ENCODE measurements at places on chromosomes 16 and 17. TPM values are rescaled to one million over a fixed set of nuclear protein-coding genes. Genes with fewer than 3 reads are reported as not detected.
A peak's percentile ranks its signal among the peaks of the same experiment; 100 is the strongest.

Gene HP
- total RNA-seq: 192 TPM

DNA sequence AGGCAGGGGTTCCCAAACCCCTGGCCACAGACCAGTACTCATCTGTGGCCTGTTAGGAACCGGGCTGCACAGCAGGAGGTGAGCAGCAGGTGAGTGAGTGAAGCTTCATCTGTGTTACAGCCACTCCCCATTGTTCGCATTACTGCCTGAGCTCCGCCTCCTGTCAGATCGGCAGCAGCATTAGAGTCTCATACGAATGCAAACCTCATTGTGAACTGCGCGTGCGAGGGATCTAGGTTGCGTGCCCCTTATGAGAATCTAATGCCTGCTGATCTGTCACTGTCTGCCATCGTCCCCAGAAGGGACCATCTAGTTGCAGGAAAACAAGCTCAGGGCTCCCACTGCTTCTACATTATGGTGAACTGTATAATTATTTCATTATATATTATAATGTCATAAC is 25.1 kb upstream of the RMI2 start:
- DNase-seq: no peak

Gene RAB26
- total RNA-seq: 0.88 TPM

Gene HS3ST2
- total RNA-seq: 3.8 TPM

Gene RPH3AL
- 10.9 TPM for total RNA-seq

Gene MARCHF10
- total RNA-seq: not detected

Gene SPG7
- total RNA-seq: 78.5 TPM

DNA sequence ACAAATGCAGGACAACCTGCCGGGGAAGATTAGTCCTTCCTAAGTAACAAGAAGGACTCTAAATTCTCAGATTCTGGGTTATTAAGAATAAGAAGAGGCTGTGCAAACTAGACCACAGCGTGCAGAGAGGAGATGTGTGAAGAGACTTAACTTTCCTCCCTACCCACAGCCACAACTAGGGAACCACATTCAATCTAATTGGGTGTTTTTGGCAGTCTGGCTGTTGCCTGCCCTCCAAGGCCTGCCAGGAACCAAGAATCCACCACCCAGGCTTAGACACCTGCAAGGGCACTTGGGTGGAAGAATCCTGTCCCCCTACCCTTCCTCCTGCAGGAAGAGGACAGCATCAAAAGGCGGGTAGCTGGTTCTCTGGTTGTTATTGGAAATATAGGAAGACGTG is 202.0 kb downstream of the PARN start:
- DNase-seq: no peak

DNA sequence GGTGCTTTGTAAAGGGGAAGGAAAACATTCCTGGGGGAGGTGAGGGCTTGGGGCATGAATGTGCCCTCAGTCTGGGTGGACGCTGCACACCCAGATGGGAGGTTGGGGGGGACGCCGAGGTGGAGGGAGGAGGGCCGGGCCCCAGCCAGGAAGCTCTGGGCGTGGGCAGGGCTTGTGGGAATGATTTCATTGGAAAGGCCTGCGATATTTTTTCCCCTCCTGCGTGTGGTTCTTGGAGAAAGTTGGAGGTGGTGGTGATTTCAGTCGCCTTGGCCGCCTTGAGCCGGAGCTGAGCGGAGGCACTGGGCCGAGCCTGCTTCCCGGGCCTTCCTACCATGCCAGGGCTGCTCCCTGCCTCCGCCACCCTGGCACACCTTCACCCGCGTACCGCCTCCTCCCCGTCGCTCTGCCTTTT is 26.4 kb upstream of the CLEC18A start:
- DNase-seq: peak; percentile 84

DNA sequence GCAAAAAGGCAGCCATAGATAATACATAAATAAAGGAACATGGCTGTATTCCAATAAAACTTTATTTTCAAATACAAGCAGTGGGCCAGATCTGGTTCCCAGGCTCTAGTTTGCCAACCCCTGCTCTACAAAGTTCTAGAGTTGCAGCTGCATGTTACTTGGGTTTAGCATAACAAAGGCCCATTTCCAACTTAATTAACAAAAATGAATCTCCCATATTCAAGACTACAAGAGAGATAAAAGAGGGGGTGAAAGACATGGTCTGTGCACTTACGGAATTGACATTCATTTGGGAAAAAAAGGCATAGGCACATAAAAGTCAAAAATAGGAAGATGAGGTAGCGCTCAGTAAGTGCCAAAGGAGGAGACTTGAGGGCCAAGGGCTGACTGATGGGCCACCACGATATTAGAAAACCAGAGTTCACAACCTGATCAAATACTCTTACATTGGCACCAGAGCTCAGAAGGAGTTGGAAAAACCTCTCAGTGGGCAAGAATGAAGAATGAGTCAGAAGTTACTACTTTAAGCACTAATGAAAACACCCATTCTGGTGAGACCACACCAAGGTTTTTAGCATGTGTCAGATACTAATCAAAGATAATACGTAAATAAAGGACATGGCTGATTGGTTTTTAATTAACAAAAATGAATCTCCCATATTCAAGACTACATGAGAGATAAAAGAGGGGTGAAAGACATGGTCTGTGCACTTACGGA is 164.0 kb downstream of the VPS53 start:
- no peak for DNase-seq

Gene ACSM2A
- total RNA-seq: not detected

DNA sequence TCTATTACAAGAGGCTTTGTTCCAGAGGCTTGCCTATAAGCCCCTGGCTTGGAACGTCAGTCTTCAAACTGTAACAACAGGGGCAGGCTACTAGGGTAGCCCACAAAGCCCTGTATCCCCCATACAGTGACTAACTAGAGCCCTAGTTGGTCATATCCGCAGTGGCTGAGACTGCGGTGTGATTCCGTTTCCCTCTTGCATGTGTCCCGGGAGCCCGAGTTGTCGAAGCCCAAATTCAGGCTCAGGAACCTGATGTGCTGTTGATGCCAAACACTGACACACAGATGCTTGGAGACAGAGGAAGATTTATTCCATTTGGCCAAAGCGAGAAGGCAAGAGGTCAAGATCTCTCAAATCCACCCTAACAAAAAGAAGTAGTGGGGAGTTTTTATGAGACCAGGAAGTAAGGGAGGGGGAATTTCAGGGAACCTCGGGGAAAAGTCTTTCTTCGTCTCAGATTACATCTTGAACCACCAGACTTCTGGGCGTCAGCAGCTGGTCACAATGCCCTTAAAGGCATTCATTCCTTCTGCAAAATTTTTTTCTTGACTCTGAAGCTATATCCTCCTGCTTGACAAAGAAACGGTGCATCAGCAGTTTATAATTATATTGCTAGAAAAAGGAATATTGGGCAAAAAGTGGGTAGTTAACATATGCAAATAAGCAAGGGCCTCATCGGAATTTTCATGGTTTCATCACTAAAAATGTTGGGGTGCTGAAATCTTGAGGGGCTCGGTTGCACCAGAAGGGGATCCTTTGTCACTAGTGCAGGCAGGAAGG is 879 bp downstream of the SLFN5 start:
- peak; percentile 59 for DNase-seq

Gene OR3A3
- total RNA-seq: not detected

DNA sequence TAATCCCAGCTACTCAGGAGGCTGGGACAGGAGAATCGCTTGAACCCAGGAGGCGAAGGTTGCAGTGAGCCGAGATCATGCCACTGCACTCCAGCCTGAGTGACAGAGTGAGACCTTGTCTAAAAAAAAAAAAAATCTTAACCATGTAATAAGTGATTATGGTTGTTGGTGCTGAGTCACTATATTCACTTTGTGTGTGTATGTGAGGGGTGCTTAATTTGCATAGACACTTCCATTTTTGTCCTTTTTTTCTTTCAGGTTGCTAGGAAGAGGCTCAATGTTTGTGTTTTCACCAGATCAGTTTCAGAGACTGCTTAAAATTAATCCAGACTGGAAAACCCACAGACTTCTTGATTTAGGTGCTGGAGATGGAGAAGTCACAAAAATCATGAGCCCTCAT is 18.2 kb downstream of the METTL9 start:
- DNase-seq: no peak

- DNase-seq: no peak
These were observed 20.6 kb downstream of the HS3ST3B1 start for GRCh38 chr17:14321476-14321949.

DNA sequence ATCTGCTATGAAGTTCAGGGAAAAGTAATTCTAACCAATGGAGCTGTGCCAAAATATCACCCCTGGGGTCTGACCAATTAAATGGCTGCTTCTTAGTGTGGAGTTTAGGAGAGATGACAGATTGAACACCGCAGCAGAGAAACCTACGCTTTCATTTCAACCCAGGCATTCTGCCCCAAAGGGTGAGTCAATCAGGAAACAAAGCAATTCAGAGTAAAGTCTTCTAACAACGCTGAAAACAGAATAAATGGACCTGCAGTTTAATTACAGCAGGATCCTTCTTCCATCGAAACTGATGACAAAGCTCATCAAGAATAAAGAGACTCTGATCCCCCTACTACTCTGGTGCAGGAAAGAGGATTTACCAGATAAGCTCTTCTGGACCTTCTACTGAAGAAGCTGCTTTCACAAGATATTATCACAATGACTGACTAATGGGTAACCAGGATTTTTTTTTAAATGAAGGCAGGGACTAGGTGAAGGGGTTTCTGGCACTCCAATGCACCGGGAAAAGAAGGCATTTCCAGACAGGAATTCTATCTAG is 16.7 kb downstream of the RFFL start:
- DNase-seq: no peak

- no peak for DNase-seq
These were observed 3.5 kb upstream of the CPNE7 start for GRCh38 chr16:89572073-89572484.

GRCh38 chr16:80824623-80825364 is 20.4 kb upstream of the CDYL2 start:
- no peak for DNase-seq

Gene PIPOX
- 0.55 TPM for total RNA-seq

DNA sequence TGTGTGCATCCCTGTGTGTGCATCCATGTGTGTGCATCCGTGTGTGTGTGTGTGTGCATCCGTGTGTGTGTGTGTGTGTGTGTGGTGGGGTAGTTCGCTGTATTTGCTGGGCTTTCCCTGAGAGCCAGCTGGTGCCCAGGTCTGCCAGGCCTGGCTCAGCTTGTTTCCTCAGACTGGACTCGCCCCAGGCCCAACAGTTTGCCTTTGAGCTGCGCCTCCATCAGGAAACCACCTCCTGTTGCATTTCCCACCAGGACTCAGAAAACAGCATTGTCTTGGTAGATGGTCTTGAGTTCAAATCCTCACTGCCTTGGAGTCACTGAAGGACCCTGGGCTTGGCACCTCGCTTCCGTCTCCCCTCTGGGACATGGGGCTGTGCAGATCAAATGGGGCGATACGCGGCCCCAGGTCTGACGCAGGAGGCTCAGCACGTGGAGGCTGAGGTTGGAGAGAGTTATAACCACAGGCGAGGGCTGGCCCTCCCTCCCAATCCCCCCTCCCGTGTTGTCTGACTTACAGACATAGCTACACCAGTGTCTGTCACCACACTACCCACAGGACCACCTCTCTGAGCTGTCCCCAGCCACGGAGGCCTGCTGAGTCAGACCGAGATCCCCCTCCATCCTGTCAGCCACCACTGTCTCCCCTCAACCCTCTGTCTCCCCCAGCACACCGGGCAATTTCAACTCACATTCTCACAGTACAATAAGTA is 4.7 kb downstream of the ITGAE start:
- no peak for DNase-seq

GRCh38 chr17:31391496-31391949 is at the start of gene RAB11FIP4:
TSS of gene RAB11FIP4 (plus strand) at chr17:31391675. CDS start at chr17:31391853, 178 bp downstream.
- DNase-seq: no peak

Gene MEFV
- 1.9 TPM for total RNA-seq

- DNase-seq: no peak
These were observed 39.6 kb downstream of the STX8 start for GRCh38 chr17:9536061-9536460.

DNA sequence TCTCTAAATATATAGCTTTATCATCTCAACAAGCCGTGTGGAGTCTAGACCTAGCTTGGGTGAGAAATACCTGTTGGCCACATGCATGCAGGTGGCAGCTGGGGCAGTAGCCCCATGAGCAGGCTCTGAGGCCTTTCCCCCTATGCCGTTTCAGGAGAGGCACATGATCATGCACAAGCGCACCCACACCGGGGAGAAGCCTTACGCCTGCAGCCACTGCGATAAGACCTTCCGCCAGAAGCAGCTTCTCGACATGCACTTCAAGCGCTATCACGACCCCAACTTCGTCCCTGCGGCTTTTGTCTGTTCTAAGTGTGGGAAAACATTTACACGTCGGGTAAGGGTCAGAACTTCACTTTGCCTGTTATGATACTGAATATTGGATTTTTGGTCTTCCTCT is 16.7 kb upstream of the CARMIL2 start:
- no peak for DNase-seq

Gene KRT28
- not detected for total RNA-seq

DNA sequence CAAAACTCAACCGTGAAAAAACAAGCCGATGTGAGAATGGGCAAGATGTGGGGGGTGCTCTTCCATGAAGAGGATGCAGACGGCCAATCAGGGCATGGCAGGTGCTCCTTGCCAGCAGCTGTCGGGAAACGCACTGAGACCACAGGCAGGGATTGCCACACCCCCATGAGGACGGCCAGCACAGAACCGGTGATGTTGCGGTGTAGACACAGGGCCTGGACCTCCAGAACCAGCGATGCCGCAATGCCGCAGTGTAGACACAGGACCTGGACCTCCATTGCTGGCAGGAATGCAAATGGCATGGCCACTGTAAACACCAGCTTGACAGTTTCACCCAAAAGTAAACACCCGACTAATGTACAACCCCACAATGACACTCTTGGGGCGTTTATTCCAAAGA is 164.9 kb downstream of the BANP start:
- DNase-seq: no peak

DNA sequence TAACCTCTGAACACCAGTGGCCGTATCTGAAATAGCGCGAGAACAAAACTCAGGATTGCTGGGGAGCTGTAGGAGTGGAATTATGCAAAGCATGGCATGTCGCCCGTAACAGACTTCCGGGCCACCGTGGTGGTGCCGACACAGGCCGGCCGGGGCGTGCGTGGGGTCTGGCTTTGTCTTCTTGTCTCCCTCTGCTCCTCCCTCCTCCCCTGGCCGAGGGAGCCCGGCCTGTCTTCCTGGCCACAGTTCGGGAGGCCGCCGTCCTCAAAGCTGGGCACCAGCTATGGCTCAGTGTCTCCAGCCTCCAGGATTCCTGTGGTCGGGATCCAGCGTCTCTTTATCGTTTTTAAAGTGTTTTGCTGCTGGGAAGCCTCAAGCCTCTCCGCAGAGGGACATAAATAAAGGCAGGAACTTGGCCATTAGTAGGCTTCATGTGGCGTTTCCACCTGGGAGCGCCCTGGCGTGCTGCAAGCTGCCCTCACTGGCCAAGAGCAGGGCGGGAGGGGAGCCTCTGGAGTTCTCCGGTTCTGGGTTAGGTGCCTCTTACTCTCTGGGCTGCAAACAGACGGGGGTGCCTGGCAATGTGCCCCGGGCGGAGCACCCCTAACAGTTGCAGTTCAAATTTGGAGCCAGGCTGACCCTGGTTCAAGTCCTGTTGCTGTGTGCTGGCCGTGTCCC is 22.0 kb upstream of the NPTX1 start:
- DNase-seq: peak; percentile 39

Gene NUPR1
- total RNA-seq: 90.2 TPM

DNA sequence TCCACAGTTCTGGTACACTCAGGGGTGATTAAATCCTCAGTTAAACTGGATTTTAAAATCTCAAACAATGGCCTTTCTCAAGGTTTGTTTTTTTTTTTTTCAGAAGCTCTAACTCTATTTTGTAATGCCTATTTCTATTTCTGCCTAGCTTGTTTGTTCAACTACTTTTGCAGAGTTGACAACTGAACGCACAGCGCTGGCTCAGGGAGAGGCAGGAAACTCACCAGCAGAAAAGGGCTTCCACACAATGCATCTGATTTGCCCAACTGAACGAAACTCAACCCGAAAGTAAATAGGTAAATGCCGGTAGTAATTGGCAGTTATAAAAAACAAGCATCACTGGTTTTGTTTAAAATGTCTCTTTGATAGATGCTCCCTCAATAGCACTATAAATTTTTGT is 52.7 kb upstream of the CNEP1R1 start:
- DNase-seq: no peak
